Posterior vena cava (tissue), 2 donors: ENCODE measurements at places on chromosomes 4 and X.

DNA sequence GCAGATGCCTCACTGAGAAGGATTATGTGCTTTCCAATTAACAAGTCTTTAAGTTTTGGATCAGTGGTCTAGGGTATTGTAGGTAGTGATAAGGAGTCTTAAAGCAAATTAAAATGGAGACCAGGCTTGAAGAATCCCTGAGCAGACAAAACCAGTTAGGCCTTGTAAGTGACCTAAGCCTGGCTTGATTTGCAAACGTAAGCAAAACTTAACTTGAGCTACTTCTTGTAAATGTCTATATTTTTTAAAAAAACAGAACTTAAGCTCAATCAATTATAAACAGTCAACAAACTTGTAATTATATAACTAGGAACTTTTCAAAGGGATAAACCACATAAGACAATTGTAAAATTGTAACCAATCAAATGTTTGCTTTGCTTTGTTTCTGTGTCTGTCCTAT, 72.7 kb upstream of the NALF2 start:
- DNase-seq, result no peak

DNA sequence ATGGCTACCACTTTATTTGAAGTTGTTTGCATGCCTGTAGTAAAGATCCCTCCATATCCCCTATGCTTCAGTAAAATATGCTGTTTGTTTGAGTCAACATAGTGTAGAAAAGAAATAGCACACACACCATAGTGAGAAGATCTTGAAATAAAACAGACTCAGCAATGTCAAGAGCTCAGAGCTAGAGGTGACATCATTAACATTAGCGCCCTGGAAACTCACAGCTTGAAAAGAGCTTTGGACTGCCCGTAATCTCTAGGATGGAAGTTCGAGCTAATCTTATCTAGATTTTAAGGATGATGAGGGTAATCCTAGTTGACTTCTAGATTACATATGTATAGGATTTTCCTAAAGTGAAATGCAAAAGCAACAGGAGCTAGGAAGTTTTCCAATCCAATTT, 275.6 kb downstream of the SMARCA1 start:
- no peak for DNase-seq

GRCh38 chrX:153400146-153401132, 711 bp downstream of the PNMA6E start:
- DNase-seq, result peak; percentile 83

DNA sequence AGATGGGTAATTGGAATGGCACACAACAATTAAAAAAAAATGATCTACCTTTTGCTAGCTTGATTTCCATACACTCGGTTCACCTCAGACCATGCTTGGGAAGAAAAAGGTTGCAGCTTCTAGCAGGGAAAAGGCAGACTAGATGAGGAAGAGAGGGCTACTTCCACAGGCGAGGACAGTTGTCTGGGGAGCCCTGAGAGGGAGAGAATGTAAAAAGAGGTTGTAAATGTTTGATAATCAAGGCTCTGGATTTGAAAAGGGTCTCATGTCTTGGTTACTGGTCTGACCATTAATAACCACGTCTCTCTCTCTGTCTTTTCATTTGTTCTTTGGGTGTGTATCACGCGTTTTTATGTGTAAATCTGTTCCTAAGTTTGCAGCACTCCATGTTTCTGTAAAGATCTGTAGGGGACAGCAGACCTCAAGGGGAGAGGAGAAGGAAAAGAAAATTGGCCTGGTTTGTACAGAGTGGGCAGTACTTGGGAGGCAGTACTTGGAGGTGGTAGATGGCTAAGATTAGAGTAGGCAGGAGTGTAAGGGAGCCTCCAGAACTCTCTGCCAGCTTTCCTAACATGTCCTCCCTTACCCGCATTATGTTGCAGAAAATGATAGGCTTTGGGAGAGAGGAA, 750 bp downstream of the ARMCX5 start:
- no peak for DNase-seq

GRCh38 chr4:152524427-152524826, 11.5 kb downstream of the FBXW7 start:
- no peak for DNase-seq

GRCh38 chr4:108370291-108371141, 201.8 kb upstream of the LEF1 start:
- no peak for DNase-seq

DNA sequence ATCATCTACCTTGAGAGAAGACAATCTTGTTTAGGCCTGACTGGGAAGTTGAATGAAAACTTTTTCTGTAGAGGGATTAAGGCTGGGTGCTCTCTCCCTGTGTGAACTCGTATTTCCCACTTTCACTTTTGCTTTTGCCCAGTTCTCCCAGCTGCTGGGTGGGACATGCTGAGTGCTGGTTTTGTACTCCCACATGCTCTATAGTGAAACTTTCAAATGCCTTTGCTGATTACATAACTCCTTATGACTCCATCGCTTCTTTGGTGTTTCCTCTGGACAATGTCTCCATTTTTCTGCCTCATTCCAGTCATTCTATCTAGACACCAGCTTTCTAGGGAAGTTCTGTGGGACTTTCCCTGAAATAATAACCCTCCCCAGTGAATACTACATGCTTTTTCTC, 100.5 kb downstream of the CLNK start:
- no peak for DNase-seq

DNA sequence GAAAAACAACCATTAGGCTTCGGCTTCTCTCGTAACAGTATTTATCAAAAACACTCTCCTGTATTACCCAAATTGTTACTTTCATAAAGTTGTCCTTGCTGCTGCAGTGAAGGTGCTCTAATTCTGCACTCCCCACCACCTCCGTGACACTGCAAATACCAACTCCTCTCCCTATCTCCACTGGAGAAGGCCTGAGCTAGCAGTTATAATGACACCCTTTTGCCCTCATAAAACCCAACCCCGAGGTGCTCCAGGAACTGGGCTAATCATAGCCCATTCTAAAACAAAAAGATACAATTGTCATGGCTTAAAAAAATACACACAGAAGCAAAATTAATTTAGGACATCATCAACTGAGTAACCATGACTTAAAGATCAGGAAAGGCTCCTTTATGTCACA, 59.2 kb downstream of the MAP7D2 start:
- DNase-seq, result no peak

DNA sequence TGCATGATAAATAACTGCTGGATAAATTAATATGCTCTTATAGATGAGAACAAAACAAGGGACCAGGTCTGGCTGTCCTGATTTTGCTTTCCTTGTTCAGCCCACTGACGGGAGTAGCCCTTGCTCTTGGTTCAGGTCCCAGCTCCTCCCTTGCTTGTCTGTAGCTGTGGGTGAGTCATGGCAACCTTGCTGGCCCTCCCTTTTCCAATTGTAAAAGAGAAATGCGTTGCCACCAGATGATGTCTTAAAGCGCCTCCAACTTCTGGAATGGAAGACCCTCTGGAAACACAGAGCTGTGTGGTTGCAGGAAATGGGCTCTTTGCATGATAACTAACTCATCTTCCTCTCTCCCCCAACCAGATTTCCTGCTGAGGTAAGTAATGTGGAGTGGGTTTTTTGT, 171.4 kb downstream of the AASDH start:
- no peak for DNase-seq

GRCh38 chr4:40492691-40493090, 137.0 kb downstream of the RBM47 start:
- DNase-seq, result no peak

GRCh38 chr4:23888421-23889319, 1.2 kb downstream of the PPARGC1A start:
- no peak for DNase-seq

DNA sequence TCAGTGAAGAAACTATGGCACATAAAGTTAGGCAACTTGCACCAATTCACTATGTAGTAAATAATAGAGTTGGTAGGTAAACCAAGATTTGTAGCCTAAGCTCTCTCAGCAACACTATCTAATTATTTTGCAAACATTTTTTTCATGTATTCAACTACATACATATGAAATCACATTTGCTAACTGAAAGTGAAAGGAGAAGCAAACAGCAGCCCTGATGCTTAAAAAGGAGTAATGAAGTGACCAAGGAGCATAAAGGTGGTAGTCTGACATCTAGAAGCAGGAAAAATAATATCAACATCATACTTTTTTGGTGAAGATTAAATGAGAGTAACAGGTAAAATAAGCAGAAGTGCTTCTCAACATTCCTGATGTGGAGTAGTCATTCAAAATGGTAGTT, 603.7 kb downstream of the GRXCR1 start:
- DNase-seq, result no peak

DNA sequence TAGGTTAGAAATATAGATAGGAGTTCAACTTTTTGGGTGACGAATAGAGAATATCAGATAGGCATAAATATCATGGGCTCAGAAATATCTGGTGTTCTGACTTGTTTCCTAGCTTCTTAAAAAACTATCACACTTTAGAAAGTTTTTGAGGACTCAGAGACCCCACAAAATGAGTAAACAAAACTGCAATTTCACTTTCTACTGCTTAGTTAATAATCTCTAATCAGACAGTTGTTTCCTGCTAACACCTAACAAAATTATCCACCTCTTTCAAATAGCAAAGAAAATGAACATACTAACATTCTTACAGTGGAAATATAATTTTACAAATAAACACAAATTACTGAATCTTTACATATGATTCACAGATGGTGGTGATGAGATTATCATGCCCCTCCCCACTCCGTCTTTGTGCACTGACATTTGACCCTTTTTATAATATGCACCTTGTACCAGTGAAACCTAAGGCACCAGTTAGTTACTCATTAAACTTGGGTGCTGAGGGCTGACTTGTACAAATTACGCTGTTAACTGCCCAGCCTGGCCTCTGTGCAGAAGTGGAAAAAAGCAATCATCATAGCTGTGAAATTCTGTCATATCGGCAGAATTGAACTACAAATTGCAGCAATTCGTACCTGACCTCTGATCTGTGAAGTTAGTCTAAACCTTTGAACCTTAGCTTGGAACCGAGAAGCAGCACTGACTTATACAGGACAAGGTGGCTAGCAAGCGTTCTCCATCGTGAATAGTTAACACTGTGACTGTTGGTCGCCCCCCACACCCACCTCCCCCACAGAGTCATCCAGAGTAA, 138.7 kb downstream of the CHRNA9 start:
- no peak for DNase-seq

- DNase-seq, result peak; percentile 75
Observed at GRCh38 chr4:82043081-82043808, 330.5 kb downstream of the HNRNPD start.

GRCh38 chr4:185540487-185541120, 5.3 kb upstream of the PDLIM3 start:
- DNase-seq, result no peak

DNA sequence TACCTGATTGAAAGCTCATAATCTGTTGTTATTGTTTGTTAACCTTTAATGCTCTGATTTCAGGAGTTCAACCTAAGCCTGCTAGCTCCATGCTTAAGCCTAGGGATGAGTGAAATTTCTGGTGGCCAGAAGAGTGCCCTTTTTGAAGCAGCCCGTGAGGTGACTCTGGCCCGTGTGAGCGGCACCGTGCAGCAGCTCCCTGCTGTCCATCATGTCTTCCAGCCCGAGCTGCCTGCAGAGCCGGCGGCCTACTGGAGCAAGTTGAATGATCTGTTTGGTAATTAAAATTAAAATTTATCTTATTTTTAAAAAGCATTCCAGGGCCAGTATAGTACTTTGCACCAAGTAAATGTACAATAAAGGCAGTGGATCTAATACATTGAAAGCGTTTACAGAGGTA, 37.1 kb upstream of the MSANTD1 start:
- peak; percentile 41 for DNase-seq

DNA sequence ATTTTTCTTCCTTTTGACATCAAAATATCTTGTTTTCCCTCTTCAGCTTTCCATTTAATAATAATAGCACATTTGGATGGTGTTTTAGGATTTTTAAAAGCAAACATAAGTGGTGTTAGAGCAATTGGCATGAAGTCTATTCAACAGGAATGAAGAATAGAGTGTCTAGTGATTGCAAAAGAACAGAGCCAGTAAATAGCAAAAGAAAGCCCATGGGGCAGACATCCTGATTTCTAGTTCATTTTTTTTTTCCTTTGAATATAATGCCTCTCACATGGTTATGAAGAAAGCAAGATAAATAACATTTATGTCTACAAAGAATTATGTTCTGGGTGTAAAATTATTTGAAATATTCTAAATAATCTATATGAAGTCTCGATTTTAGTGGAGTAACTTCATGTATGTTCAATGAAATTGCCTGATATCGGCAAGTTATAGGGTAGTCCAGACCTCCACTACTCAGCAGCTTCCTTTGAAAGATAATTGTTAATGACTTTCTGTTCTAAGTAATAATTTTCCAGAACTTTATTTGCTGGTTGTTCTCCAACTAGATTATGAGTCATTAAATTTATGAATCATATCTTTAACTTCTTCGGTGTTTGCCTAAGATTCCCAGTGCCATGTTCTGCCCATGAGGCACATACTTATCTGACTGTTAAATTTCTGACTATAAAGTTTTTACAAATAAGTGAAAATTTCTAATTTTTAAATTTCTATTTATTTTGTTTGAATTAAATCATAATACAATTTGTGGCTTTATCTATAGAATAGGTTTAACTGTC, 587.9 kb downstream of the TLL1 start:
- no peak for DNase-seq
